ENCODE measurements at places on chromosomes 12 and 14.
A peak's percentile ranks its signal among the peaks of the same experiment; 100 is the strongest.

DNA sequence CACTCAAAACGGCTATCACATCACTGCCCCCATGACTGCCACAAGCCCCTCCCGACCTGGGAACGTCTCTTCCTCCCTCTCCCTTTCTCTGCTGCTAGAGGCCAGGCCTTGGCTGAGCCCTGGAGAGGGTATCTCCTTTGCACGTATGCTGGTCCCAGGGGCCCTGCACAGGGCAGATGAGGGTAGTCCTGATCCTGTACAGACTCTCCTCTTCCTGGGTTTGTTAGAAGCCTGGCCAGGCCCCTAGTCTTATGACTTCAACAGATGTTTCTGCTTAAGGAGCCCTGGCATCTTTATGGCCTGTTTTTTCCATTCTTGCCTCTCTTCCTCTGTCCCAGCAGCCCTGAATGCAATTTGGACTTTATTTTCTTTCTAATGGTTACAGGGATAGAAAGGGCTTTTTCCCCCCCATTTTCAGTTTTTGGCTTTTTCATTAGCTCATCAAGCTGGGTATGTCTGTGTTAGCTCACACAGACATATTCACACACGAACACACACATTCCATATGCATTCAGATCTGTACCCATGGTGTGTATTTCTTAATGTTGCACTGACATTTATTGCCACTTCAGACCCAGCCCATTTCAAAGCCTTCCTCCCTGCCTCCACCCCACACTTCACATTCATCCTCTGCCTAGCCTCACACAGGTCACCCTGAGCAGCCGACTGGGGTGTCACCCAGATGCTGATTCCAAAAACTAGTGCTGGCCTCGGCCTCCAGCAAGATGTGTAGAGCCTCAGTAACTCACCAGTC, 203.2 kb downstream of the ZFP36L1 start:
- DNase-seq, result no peak

DNA sequence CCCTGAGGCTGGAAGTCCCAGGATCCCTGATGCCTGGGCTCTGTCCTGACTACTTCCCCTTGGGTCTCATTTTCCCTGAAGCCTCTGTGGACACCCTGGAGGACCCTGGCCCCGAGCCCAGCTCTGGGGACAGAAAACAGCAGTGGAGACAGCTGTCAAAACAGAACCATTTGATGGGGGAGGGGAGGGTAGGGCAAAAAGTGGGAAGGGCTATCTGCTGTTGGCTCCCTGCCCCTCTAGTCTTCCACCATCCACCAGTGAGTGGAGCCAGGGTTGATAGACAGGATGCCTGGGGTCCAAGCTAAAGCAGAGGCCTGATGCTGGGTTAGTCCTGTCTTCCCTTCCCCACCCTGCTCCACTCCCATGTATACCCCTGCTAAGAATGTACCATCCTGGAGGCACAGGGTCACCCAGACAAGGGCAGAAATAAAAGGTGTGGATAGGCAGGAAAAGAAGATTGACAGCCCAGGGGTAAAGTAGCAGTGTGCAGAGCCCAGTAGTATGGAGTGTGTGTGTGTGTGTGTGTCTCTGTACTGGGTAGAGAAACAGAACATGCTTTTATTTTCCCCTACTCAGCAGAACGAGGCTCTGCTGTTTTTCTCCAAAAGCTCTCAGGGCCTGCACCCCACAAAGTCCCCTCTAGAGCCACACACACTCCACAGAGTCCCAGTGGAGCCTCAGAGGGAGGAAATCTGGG, 9.8 kb downstream of the ZNF385A start:
- DNase-seq, result no peak

GRCh38 chr14:64637735-64638473, 66.3 kb upstream of the PLEKHG3 start:
- DNase-seq, result no peak

- no peak for DNase-seq
Measured at GRCh38 chr12:76420222-76420621, 72.0 kb upstream of the BBS10 start.

DNA sequence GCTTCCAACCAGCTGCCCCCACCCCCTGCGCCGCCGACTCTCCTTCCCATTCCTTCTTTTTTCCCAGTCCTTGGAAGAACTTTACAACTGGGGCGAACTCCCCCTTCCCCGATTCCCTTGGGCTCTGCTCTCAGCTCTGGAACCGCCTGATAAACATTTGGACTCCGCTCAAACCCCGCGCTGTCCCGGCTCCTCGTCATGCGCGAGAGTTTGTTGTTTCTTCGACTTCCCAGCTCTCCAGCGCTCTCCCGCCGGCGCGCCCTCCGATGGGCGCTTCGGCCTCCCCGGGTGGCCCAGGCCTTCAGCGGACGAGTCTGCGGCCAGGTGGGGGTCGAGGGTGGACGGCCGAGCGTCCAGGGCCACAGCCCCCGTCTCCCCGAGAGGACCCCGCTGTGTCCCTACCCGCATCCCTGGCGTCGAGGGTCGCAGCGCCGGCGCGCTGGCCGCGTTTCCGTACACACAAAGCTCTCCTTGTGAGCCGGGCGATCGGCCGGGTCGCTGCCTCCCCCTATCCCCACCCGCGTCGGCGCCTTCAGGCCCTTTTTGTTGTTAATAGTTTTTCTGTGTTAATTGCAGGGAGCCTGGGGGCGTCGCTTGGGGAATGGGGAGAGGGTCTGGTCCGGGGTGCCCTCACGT, 847 bp downstream of the MMP14 start:
- DNase-seq, result no peak

DNA sequence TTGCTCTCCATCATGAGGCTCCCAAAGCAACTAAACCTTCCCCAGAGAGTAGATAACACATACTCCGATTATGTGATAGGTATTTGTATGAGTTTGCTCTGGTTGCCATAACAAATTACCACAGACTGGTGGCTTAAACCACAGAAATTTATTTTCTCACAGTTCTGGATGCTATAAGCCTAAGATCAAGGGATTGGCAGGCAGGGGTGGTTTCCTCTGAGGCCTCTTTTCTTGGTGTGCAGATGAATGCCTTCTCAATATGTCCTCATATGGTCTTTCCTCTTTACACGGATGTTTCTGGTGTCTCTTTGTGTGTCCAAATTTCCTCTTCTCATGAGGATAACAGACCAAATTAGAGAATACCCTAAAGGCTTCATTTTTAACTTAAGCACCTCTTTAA, 285.8 kb upstream of the GRIP1 start:
- no peak for DNase-seq

GRCh38 chr12:49983892-49984291, 11.1 kb downstream of the AQP6 start:
- no peak for DNase-seq

GRCh38 chr12:98373025-98373554, 142.3 kb upstream of the TMPO start:
- peak; percentile 39 for DNase-seq
